ENCODE measurements at places on chromosomes 11 and 22.

DNA sequence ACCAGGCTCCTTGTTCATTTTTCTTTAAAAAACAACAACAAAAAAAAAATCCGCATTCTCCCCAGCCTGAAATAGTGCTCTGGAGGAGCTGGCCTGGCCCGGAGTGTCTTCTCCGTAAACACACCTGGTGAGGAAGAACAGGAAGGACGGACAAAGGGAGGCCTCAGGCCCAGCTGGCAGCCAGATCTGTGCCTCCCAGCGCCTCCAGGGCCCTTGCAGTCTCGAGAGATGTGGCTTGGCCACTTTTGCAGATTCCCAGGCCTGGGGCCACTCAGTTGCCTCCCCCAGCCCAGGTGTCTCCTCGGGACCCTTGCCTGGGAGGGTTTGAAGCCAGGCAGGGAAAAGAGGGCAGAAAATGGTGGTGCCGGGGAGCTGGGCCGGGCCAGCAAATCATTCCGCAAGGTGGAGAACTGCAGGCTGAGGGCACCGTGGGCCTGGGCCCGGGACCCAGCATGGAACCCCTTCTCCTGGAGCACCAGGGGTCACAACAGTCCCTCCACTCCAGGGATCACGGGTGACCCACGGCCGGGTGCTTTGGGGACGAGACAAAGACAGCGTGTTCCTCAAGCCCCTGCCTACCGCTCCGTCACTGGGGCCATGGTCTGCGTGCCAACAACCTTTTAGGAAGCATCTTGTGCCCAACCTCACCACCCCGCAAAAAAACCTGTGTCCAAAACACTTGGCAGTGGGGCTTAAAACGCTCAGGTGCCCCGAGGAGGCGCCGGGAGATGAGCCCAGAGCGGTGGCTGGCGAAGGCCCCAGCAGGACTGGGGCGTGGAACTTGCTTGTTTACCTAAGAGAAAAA lies 67.1 kb upstream of the WNT7B start:
- DNase-seq: no peak

DNA sequence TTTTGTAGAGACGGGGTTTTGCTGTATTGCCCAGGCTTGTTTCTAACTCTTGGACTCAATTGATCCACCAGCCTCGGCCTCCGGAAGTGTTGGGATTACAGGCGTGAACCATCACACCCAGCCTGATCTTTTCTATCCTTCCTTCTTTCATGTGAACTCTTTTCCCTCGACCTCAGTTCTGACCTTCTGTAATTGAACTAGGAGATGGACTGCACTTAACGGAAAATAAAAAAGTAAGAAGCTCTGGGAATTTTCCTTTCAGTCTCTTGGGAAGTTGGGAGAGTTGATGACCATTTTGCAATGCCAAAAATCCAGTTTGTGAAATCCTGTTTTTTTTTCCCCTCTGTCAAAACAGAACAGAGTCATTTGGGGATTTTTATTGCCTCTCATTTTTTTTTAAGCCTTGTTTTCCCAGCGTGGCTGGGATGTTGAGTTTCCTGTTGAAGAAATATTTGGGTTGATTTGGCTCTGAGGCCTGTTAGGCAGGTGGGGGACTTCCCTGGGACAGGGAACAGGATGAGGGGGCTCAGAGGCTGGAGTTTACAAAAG lies 26.9 kb upstream of the CYB5R3 start:
- DNase-seq: no peak

DNA sequence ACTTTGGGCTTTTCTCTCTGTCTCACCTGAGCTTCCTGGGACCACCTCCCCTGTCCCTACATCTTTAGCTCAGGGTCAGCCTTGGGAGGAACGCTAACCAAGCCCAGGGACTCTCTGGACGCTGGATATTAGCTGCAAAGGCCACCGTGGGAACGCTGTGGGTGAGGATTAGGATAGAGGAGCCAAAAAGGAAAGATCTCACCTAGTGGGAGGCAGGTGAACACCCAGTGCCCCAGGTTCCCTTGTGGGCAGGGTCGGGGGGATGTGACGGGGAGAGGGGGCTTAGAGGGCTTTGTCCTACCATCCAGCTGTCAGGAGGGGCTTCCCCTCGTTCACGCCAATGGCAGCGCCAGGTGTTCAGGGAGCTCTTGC lies 50.2 kb downstream of the LINC01488 start:
- no peak for DNase-seq

- no peak for DNase-seq
Measured at GRCh38 chr22:29329581-29329980, 14.1 kb upstream of the RASL10A start.

DNA sequence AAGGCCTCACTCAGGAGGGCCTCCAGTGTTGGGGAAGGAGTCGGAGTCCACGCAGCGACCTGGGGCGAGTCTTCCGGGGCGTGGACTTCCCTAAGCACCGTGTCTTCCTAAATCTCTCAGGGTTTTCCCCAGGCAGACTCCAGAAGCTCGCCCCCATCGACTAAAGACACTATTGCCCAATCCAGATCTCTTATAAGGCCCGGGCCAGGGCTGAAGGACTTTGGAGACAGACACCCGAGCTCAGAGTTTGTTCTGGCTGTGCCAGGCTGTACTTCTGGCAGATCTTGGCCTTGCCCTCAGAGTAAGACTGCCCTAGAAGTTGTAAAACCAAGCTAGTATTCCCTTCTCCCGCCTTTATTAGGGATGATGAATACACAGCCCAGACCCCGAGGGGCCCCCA lies 191.4 kb downstream of the BUD13 start:
- no peak for DNase-seq

DNA sequence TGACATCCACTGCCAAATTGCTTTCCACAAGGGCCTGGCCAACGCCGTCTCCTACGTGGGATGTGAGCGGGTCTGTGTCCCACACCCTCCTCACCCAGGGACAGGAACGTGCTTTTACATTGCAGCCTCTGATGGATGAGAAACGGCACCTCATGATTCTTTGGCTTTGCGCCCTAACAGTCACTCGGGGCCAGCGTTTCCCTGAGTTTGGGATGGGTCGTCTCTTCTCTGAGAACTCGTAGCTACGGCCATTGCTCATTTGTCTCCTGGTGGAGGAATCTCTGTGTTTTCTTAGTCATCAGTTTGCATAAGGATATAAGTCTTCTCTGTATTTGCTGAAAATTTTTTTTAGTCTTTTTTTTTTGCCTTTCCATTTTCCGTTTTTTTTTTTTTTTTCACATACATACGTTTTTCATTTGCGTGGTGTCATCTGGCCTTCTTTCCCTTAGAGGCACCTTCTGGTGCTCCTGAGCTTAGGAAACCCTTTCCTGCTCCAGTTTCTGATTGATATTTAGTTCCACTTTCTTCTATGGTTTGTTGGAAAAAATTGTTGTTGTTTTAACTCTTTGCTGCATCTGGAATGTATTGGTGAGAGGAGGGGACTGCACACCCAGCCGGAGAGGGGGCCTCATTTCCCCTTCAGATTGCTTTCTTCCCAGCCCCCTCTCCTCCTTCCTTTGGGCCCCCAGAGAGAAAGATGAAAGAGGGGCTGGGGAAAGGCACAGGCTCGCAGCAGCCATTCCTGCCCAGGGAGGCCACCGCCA lies 12.0 kb downstream of the TNNT3 start:
- DNase-seq: no peak

GRCh38 chr11:123704341-123704740 lies 37.1 kb downstream of the ZNF202 start:
- DNase-seq: no peak

DNA sequence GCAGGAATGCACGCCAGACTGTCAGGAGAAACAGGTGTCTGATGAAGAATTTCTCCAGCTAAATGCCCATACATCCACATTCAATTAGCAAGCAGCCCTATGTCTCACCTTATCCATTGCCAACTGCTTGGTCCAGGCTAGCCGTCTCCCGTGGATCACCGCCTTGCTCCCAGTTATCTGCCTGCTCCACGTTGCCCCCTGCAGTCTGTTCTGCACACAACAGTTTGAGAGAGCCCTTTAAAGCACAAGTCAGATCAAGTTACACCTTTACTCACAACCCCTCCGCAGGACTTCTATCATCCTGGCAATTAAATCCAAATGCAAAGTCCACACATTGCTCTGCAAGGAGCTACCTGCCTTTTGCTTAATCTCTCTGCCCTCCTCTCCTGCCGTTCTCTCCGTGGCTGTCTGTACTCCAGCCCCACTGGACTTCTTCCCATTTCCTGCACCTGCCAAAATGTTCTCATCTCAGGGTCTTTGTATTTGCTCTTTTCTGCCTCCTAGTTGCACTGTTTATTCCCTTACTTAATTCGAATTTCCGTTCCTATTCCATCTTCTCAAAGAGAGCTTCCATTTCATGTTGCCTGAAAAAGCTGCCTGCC lies 185.3 kb upstream of the LARGE1 start:
- no peak for DNase-seq

DNA sequence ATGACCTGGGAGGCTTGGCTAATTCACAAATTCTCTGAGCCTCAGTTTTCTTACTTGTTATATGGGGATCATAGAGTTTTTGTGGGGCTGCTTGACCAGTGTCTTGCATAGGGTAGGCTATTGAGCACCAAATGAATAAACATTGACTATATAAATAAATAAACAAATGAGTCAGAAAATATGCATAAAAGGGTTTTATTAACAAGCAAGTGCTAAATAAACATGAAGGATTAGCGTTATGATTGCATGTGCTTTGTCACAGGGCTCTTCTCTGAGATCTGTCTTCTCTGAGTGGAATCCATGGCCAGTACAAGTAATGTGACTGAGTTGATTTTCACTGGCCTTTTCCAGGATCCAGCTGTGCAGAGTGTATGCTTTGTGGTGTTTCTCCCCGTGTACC lies at the start of gene OR4B1:
Gene OR4B1 (plus strand): TSS at position 301 of the 400 bp plus-strand sequence. CDS start 0 bp downstream, at position 301.
- DNase-seq: no peak

- DNase-seq: no peak
Measured at GRCh38 chr11:118527109-118527508, at the start of gene TTC36. Gene TTC36 (plus strand): TSS chr11:118527474. CDS start chr11:118527495, 21 bp downstream.

DNA sequence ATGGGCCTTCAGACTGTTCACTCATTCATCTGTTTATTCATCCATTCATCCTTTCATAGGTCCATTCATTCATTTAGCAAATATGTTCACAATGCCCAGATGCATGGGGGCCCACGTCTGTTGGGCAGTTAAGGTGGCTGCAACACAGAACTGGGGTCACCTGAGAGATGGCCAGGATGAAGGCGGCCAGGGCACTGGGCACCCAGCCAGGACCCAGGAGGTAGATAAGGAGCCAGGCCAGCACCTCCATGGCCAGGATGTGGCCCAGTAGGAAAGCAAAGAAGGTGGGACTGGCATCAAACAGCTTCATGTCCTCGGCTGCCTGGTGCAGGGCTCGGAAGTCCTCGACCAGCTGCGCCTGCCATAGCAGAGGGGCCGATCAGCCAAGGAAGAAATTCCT lies 12.2 kb downstream of the FADS3 start:
- DNase-seq: no peak

DNA sequence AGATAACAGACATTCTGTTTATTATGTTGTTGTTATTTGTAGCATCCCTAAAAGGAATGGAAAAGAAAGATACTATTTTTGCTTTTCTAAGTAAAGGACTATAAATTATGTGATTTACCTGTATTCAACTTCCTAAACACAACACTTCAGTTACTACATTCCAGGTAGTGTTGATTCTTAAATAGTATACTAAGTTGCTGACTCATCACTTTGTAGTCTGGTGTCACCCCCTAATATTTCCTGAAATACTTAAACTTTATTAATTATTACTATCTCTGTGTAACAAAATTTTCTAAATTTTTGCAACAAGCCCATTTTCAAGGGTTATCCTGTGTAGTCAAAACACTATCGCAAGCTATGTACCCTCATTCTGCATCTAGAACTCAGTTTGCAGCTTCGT lies 7.0 kb downstream of the SYTL2 start:
- DNase-seq: no peak
